ENCODE measurements at places on chromosomes 4 and X.

GRCh38 chr4:472881-473569 is 25.9 kb downstream of the ZNF721 start:
- DNase-seq, result peak; percentile 32

DNA sequence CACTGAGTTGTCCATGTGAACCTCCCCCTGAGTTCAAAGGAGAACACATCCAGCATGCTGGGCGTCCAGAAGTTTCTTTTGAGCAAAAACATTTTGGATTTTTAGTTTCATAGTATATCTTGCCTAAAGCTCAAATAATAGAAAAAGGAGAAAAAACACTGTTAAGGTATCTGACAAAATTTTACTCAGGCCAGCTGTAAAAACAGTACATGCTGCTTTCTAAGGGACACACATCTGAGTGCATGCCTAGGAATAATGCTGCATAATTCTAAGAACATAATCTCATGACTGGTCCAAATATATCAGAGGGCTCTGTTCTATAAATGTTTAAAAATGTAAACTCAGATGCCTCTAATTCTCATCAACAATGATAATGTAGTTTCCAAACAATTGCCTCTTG is 561.3 kb upstream of the INTU start:
- no peak for DNase-seq

- DNase-seq, result no peak
These were observed 226.9 kb downstream of the FBXW7 start for GRCh38 chr4:152308951-152309350.

GRCh38 chrX:139077281-139078250 is 366.0 kb upstream of the FGF13 start:
- DNase-seq, result no peak

DNA sequence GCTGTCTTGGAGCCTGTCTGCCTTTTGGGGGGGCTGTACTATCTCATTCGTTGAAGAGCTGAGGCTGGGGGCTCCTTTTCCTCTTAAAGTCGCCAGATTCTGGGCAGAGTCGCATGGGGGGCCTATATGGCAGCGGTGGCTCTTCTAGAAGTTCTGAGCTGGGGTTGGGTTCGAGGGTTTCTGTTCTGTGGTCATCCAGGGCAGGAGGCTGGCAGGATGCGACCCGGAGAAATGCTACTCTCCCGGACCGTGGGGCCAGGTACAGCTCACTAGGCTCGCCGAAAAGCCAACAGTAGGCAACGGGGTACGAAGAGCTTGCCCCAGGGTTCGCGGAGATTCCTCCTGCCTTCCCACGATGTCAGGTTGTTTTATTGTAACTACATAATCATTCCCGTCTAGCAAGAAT is 1.9 kb upstream of the CITED1 start:
- DNase-seq, result no peak

GRCh38 chr4:661881-662761 is 12.0 kb downstream of the ATP5ME start:
- peak; percentile 8 for DNase-seq

DNA sequence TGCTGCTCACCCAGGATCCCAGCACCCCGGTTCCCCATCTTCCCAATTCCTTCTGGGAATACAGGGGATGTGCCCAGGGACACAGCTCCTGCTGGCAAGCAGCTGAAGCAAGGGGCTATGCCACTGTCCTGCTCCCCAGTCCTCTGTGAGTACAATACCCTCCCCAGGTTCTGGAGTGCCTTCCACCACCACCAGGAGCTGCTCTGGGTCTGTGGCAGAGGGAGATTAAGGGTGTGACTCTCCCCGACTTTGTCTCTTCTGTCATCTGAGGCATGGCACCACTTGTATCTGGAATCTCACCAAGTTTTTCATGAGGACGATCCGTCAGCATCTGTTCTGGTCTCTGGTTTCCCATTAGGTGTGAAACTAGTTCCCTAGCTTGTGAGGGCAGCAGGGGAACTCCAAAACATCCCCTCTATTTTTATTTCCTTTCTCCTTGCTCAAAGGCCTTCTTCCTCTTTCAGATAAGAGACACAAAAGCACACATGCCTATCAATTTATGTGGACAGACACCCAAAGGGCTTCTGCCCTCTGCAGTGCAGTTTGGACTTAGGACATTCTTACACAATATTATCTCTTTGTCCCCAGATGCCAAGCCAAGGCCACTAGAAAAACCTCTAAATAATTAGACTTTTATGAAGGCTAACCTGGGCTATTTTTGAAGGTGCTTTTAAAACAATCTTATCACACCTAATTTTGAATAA is 26.8 kb downstream of the MGST2 start:
- peak; percentile 19 for DNase-seq

GRCh38 chr4:162909952-162910351 is 256.7 kb downstream of the NAF1 start:
- DNase-seq, result no peak

DNA sequence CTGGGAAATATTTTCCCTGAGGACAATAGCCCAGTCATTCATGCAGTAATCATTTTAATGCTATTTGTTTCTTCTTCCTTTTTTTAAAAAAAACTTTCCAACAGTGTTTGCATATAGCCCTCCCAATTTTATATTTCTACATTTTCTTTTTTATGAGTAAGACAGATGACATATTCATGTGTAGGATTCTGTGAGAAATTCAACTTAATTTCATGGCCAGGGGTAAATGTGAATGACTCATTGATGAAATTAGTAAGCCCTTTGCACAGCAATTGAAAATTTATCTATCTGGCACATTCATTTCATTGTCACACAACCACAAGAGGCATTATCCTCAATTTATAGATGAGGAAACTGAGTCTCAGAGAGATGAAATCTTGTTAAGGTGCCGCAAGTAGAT is 13.7 kb upstream of the SMIM20 start:
- DNase-seq, result no peak

GRCh38 chr4:16508968-16509367 is 282.7 kb upstream of the TAPT1 start:
- no peak for DNase-seq

DNA sequence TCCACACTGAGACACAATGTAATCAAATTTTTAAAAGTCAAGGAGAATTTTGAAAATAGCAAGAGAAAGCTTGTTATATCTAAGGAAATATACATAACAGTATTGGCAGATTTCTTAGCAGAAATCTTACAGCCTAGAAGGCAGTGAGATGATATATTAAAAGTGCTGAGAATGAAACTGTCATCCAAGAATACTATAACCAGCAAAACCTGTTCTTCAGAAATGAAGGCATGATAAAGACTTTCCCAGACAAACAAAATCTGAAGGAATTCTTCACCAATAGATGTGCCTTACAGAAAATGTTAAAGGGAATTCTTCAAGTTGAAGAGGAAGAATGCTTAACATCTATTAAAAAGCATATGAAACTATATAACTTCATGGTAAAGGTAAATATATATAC is 73.6 kb downstream of the CPEB2 start:
- no peak for DNase-seq

- DNase-seq, result no peak
These were observed 127.2 kb upstream of the PABPC4L start for GRCh38 chr4:134328741-134329140.

GRCh38 chr4:88043586-88044340 is 36.3 kb downstream of the PKD2 start:
- no peak for DNase-seq

- no peak for DNase-seq
These were observed 379.7 kb downstream of the TLL1 start for GRCh38 chr4:166252487-166253402.

- DNase-seq, result no peak
These were observed 11.3 kb downstream of the MAGEA1 start for GRCh38 chrX:153190381-153190780.

GRCh38 chr4:100841911-100842310 is 324.1 kb upstream of the EMCN start:
- DNase-seq, result no peak

GRCh38 chr4:20687864-20688263 is 12.4 kb upstream of the PACRGL start:
- no peak for DNase-seq

- DNase-seq, result no peak
These were observed 14.2 kb downstream of the DHX15 start for GRCh38 chr4:24570172-24570571.

DNA sequence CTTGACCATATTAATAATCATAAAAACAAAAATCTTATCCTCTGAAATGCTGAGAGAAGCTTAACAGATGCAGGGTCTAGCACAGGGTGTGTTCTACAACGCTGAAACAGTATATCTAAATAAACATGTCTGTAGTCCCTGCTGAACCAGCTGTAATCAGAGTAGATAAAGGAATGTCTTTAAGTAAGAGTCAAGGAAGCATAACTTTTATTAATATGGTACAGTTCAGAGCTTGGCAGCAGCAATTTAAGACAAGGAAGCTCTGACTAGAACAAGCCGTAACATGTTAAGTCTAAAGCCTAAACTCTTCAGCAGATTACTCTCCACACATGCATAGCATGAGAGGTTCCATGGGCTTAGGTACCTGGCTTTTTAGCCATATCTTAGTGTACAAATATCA is 36.1 kb downstream of the NFKB1 start:
- no peak for DNase-seq

DNA sequence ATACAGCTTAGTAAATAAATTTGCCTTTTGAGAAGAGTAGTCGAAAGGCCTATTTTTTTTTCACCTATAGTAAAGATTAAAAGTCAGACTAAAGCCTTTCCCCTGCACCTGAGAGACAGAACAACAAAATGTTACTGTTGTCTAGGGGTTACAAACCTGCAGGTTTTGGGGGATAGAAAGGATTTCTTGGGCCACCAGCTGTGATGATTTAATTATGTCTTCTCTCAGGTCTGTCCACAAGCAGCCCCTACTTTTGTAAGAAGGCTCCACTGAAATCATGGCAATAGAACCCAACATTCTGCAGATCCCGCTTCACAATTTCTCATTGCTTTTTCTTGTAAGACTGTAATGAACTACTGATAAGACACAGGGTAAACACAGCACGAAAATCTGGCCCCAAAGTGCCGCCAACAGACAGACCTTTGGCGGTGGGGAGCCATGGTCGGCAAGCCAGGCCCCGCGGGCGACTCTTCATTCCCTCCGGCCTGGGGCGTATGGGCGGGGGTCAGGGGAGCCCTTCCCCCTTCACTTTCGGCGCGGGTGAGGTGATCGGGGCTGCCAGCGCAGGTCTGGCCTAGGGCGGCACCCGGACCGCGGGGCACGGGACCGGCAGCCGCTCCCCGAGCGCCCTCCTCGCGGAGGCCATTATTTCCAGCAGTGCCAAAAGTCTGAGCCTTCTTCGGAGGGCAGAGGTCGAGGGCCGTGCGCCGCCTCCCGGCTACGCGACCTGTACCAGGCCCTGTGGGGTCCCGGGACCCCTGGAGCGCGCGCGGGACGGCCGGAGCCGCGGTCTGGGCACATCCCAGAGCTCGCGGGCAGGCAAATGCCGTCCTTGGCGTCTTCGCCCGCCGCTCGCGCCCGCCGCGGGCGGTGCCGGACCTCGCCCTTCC is 812 bp upstream of the KDM6A start:
- peak; percentile 43 for DNase-seq

- peak; percentile 14 for DNase-seq
These were observed 315.5 kb upstream of the GK2 start for GRCh38 chr4:79723507-79723906.

DNA sequence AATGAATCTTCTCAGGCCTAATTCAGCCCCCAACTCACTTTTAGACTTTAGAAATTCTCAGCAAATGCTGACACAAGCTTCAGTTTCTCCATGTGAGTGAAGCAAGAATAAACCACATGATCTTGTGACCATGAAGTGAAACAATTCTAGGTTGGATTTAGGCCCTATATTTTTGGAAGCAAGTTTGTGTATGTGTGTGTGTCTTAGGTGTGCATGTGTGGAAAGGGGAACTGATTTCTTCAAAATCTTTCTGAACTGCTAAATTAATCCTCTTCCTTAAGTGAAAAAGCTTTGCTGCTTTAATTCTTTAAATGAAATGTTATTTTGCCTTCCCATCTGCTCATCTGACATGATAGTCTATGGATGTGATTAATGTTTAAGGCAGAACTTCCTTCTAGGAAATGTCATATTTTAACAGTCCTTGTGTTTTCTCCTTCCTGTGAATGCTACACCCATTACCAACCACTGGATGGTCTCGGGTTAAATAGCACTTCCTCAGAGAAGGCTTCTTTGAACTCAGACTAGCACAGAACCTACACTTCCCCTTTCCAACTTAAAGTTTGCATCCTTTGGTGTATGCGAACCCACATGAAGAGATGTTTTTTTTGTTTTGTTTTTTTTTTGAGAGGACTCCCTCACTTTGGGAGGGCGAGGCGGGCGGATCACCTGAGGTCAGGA is 1.2 kb upstream of the TMEM144 start:
- no peak for DNase-seq

- no peak for DNase-seq
These were observed 38.0 kb upstream of the PDK3 start for GRCh38 chrX:24426921-24427746.

DNA sequence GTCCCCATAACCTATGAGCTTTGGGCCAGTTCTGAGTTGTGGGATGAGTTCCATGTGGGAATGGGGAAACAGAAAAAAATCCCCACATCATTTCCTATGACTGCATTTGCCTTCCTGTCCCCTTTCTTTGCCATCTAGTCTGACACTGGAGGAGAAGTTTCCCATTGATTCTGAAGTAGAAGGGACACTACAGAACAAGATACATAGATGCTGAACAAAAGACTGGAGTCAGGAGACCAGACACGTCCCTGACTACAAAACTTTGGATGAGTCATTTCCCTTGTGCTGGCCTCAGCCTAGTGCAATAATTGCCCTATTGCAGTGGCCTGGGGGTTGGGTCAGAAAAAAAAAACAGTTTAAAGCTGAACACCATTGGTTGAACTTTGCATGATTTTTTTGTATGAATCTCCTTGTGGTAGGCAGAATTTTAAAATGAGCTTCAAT is 22.1 kb downstream of the BEX3 start:
- no peak for DNase-seq

DNA sequence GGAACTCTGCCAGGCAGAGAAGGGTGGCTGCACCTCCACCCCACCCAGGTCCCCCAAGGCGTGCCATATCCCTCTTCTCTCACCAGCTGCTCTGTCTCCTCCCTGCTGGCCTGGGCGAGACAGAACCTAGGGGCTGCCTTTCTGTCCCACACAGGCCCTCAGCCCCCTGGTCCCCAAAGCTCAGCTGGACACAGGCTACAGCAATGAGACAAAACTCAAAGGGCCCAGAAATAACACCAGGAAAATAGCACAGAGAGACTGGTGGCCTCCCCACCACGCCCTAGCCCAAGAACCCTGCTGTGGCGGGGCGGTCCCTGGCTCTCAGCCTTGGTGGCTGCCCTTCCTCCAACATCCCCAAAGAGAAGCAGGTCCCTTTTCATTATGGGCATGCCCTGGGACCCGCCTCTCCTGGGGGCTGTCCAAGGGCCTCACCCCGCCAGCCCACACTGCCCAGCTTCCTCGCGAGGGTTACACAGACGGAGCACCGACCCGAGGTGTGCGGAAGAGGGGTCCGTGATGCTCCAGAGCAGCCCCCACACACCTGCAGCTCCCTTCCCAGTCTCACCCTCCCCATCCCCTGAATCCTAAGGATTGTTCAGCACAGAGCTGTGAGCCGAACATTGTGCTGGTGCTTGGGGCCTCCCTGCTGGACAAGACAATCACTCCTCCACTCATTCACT is 67.7 kb upstream of the HMX1 start:
- no peak for DNase-seq

All from glutamatergic neuron (in vitro differentiated cells).